ENCODE measurements at places on chromosomes 1 and 21. TPM values are rescaled to one million over a fixed set of nuclear protein-coding genes. Genes with fewer than 3 reads are reported as not detected.

- DNase-seq = no peak
Observed at GRCh38 chr1:9291914-9292360, 757 bp upstream of the SPSB1 start.

DNA sequence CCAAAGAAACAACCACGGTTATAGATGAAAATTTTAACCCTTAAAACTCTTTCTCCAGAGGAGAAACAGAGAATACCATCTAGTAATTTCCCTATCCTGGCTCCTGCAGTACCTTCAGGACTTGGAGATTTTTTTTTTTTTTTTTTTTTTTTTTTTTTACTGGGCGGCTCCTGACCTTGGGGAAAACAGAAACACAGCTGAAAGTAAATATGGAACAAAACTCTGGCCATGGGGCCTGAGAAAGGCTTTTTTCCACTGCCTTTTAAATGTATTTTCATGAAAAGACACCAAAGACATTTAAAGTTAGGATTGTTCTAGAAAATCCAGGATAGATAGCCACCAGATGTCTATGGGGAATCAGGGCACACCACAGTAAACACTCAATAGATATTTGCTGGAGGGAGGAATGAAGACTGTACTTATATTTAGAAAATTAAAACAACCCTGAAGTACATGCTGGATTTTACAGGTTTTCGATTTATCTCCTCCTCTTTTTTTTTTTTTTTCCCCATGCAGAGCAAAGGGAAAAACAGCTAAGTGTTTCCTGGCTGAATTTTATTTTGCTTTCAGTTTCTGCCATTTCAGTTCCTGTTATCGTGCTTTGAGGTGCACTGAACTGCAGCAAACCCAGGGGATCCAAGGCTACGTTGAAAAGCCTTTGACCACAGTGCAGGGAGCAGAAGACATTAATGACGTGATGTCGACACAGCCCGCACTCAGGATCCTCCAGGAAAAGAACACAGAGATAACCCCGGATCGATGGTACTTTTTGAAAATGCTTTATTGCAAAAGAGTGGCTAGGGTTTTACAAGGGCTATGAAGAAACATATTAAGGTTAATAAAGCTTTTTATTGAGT is 35.7 kb upstream of the CNN3 start:
- no peak for DNase-seq

GRCh38 chr1:225824533-225824941 is 14.6 kb downstream of the EPHX1 start:
- DNase-seq = peak; percentile 62

DNA sequence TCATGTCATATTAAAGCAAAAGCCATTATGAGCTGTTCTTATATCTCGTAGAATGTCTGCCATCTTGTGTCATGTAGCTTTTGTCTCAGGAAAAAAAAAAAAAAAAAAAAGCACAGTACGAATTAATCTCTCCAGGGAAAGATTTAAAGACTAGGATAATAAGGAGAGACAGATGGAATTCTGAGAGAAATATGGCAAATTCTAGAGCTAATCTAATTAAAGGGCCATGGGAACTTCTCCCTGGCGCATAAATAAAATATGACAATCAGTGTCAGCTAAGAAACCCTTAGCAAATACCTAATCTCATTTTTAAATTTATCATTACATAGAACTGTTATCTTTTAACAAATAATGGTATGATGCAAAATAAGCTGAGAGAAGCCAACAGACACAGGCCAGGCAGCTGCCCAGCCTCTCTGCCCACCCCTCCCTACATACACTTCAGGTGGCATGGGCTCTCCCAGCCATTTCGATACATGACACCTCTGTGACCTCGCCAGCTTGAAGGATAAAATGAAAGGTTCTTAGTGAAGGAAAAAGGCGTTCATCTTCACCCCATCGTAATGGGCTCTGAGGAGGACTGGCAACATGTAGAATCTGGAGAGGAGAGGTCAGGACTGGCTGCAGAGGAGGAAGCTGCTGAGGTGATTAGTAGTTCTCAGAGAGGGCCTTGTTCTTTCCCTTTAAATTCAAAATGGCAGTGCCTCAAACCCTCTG is 39.8 kb downstream of the DISC1 start:
- DNase-seq = no peak

The MYCL gene
- total RNA-seq = 0.14 TPM

All from posterior vena cava (tissue), 2 donors.